ENCODE measurements at places on chromosomes 16 and 17.

GRCh38 chr17:31294231-31294630 lies 2.8 kb downstream of the OMG start:
- DNase-seq = no peak

DNA sequence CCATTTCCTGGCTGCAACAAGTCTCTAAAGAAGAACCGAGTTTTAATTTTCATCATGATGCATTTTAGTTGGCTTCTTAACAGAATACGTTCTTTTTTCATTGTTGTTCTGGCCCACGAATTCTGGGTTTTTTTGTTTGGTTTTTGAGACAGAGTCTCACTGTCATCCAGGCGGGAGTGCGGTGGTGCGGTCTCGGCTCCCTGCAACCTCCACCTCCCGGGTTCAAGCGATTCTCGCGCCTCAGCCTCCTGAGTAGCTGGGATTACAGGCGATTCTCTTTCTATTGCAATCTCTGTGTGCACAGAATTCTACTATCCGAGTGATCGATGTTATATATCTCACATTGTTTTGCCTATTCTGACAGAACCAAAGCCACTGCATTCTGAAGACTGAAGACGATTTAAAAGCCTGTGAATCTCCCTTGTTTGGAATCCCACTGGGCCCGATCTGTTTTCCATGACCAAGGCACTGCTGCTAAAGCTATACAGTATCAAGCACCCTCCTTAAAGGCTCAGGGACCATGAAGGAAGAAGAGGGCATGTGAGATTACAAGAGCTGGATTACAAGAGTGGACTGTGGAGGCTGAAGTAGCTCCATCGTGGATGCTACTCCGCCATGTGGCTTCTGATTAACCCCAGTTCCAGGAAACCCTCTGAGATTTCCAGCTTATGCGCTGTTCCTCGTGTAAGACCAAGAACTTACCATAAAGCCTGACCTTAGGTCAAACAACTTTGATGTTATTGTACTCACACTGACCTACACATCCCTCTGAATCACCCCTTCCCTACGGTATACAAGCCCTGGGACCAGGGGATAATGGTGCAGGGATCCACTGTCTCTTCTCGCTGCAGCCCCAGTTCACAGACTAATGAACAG lies 44.3 kb downstream of the ADCY9 start:
- DNase-seq = no peak

GRCh38 chr17:71633391-71633849 lies 487.4 kb upstream of the SOX9 start:
- no peak for DNase-seq

- DNase-seq = no peak
These were observed 74.5 kb upstream of the HSBP1 start for GRCh38 chr16:83733301-83733700.

DNA sequence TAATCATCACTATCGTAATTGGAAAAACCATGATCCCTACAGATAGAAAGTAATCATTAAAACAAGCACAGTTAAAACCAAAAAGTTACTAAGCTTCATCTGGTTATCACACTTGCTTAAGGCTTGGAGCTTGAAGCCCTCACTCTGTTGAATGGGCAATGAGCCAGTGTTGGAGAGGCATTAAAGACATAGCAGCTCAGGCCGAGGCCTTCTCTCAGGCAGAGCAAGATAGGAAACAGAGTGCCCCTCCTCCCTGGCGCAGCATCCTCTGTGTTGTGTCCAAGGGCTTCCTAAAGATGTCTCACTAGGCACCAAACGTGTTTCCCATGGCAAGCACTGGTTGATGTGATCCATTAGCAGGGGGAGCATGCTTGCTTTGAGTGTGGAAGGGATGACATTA lies 34.9 kb upstream of the LGALS9 start:
- DNase-seq = no peak
